CD4-positive, alpha-beta T cell treated with Interleukin-17A for 1 hour (primary cell): ENCODE measurements at places on chromosomes 7 and 10.

DNA sequence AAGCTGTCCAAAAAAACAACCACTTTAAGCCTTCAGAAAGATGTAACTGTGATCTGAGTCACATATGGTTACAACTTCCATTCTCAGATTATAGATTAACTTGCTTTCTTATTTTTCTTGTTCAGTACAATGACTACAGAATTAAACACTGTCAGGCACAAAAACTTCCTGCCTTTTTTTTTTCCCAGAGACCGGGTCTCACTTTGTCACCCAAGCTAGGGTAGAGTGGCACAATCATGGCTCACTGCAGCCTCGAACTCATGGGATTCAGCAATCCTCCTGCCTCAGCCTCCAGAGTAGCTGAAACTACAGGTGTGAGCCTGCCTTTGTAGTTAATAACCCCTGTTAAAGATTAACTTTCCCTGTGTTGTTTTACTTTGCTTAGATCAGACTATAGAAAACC lies 163.2 kb downstream of the AVL9 start:
- DNase-seq, result no peak

DNA sequence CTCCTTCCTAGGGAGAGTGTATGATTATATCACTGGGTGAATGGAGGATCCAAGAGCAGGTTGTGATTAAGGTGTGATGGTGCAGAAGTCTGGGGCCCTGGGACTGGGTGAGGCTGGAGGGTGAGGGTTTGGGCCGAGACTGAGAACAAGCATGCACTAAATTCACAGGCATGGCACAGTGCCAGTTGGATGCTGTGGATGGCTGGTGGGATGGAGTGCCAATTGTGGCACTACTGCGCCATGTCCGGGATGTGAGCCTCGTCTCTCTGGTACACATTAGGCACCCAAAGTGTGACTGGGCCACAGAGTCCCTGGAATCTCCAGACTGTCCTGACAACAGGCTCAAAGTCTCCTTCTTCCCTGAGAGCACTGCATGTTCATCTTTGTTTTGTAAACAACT lies 208.1 kb downstream of the EMX2 start:
- no peak for DNase-seq

DNA sequence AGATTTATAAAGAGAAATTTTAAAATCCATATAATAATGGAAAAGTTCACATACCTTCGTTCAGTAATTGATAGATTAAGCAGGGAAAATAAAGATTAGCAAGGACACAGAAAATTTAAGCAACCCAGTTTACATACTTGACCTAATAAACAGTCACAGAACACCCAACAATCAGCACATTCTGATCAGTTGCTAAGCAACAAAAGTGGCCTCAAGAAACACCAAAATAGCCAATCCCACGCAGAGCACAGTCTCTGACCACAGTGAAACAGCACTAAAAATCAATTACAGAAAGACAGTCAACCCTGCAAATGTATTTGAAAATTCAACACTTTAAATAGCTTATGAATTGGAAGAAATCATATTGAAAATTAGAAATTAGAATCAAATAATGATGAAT lies 39.3 kb upstream of the DRGX start:
- DNase-seq, result no peak

DNA sequence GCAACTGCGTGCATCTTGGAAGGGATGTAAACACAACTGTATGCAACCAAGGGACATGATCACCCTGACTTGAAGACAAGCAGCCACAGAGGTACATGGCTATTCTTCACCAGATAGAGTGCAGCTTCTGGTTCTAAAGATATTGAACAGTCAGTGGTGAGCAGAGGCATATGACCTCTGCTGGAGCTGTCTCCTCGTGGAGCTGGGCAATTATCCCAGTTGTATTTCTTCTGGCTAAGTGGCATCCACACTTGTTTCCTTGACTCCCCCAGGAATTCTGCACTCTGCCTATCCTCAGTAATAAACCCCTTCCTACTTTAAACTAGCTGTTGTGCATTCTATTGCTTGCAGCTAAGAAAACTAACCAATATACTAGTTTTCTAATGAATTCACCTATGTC lies 216.8 kb downstream of the THSD7A start:
- DNase-seq, result no peak

DNA sequence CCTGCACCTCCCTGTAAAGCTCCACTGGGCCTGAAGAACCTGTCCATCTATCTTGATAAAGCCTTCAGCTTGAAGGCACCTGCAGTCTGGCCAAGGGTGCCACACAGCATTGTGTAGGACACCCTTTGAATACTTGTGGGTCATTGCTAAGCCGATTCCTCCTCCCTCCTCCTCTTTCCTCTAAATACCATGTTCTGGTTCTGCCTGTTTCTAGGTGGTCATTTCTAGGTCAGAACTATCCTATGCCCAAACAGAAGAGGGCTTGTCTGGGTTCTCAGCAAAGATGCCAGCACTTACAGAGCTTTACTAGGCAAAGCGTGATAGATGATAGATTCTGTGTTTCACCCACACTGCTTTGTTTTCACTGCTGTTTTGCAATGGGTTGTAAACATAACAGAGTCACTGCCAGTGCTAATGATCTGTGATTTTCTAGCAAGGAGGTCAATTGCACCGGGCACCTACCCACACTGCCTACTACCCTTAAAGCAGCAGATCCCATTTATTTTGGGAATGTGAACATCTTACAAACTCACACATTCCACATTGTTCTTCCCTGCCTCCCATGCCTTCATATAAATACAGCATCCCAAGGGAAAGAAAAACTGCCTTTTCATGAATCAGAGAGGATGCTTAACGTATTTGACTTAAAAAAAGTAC lies 279.1 kb upstream of the PITRM1 start:
- no peak for DNase-seq

DNA sequence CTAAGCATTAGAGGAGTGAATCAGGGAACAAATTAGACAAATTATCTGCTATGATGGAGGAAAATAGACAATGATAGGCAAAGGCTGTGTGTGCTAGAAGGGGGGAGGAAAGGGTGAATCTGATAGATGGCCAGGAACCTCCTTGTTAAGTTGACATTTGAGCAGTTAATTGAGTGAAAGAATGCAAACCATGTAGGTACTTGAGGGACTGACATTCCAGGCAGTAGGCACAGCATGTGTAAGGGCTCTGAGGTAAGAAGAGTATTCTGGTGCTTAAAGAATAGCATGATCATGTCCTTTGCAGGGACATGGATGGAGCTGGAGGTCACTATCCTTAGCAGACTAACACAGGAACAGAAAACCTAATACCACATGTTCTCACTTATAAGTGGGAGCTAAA lies 48.6 kb upstream of the TES start:
- DNase-seq, result no peak

- no peak for DNase-seq
Measured at GRCh38 chr10:117246997-117247671, 6.2 kb downstream of the SLC18A2 start.

DNA sequence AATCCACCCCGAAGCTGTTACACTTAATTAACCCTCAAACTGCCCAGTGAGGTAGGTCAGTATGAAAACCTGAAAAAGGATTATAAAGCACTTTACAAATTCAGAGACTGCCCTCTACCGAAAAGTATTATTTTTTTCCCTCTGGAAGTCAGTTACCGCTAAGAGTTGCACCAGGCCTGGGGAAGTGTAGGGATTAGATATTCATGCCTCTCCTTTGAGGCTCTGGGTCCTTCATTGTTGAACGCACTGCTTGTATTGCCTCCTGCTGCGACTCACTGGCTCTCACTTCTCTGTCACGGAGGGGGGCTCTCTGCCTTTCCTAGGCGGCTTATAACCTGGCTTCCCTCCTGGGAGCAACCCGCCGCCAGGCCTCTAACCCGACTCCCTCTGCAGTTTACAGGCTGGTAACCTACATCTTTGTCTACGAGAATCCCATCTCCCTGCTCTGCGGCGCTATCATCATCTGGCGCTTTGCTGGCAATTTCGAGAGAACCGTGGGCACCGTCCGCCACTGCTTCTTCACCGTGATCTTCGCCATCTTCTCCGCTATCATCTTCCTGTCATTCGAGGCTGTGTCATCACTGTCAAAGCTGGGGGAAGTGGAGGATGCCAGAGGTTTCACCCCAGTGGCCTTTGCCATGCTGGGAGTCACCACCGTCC lies 2.7 kb downstream of the RHBDD2 start:
- DNase-seq, result no peak

DNA sequence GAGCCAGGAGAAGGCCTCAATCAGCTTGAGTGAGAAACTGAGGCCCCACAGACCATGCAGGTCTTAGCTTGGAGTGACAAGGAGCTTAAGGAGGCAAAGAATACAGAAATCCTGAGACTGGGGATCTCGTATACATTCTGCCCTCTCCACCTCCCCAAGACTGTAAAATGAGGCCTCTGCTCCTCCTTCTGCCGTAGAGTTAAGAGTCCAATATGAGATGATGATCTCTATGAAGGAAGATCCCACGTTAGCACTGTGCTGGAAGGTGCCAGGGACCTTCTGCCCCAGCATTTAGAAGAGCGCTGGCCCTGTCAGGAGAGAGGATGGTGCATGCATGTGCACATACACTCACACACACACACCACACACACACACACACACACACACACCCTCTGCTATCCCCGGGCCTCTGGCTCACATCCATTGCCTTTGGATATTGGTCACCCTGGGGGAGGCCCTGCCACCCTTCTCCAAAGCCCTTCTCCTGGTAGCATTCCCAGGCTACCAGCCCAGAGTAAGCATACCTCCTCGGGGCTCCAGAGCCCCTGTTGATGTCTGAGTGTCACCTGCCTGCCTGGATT lies 15.0 kb downstream of the ZCCHC24 start:
- DNase-seq, result no peak

DNA sequence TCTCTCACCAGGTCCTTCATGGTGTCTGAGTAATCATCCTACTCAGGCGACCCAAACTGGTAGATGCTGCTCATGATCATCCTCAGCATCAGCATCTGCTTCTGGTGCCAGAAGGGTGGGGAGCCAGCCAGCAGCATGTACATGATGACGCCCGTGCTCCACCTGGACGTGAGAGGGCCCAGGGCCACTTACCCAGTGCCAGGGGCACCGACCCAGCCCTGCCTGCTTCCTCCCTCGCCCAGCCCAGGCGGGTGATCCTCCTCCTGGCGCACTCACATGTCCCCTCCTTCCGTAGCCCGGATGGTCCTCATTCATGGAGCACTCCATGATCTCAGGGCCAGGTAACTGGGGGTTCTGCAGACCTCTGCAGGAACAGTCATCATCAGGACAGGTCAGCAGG lies 764.8 kb upstream of the ZNF722 start:
- DNase-seq, result no peak

DNA sequence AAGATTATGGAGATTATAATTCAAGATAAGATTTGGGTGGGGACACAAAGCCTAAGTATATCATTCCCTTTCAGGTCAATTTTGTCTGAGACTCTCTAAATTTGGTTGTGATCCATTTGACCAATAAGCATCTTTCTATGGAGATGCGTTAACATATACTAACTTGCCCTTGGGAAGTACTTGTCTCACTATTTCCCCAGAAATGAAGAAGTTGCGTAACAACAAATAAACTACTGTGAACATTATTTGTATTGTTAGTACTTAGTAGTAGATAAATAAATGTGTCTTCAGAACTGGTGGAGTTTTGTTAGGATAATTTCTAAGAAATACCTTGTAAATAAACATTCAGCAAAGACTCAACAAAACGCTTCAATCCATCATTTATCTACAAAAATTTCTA lies 127.3 kb upstream of the LYZL2 start:
- no peak for DNase-seq

DNA sequence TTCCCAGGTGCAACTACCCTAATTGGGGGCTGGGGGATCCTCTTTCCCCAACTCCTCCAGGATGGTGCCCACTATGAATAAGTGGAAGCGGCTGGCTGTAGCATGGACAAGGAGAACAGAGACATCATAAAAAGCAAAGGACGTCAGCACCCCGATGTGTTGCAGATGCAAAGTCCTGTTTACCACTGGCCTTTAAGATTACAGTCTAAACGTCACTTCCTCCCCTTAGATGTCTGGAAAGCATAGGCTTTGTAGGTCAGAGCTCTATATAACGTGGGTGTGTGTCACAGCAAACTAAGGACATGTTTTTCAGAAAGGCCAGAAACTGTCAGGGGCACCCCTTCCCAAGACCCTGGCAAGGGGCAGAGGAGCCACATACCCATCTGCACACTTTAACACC lies 7.9 kb downstream of the COBL start:
- no peak for DNase-seq

GRCh38 chr7:5661942-5662341 lies 119.5 kb downstream of the RNF216 start:
- peak; percentile 27 for DNase-seq

DNA sequence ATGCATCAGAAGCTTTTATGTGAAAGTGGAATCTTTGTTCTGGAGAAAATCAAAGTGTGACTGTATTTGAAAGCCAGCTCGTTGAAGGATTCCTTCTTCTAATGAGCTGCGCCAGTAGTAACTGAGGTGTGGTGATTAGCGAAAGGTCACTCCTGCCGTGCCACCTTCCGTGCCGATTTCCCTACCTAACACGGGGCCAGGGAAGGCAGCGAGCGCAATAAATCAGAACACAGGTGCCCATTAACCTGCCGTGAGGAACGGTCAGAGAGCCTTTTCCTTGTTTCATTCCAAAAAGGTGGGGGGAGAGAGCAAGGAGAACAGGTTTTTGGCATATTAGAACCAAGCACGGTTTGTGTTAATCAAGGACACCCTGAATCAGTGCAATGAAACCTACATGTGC lies 258.0 kb downstream of the CELF2 start:
- no peak for DNase-seq

- DNase-seq, result no peak
Measured at GRCh38 chr10:82420001-82420400, 545.0 kb downstream of the NRG3 start.

DNA sequence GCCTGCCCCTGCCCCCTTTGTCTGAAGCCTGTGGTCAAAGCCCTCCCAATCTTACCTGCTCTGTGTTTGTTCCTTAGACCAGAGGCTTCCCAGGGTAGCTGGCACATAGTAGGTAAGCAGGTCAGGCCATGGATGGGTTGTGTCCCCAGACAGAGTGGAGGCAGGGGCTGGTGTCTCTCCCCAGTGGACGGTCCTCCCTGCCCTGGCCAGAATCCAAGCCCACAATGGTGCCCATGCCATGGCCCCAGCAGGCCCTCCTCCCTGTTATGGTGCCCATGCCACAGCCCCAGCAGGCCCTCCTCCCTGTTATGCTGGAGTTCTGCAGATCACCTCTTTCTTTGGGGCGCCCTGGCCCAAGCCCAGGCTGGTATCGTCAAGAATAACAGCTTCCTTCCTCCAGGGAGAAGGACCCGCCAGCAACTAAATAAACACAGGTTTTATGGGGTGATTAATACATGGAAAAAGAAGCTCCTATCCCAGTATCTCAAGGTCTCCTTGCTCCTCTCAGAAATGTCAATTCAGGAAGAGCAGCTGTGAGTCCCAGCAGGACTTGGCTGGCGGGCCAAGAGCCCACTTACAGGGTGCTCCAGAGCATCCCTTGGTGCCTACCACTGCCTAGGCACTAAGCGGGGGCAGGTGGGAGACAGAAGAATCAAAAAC lies 82.0 kb downstream of the NEURL1 start:
- DNase-seq, result no peak

GRCh38 chr7:45973725-45974532 lies 52.9 kb upstream of the IGFBP3 start:
- DNase-seq, result no peak
